ENCODE measurements at places on chromosomes 2 and 18.

DNA sequence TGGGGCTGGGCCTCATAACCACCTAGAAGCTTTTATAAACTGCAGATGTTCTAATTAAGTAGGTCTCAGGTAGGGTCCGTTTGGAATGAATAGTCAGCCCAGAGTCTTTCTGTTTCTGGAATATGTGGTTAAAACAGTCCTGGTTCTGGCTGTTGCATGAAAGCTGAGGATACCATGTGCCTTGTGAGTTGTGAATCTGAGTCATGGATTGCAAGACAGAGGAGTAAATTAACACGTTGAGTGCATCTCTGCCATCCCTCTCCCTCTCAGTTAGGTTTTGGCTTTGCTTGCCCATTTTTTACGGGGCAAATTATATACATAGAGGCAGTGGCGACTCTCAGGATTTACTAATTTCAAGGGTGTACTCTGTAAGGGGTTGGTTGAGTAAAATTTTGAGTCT lies 59.1 kb downstream of the NCK2 start:
- no peak for DNase-seq

DNA sequence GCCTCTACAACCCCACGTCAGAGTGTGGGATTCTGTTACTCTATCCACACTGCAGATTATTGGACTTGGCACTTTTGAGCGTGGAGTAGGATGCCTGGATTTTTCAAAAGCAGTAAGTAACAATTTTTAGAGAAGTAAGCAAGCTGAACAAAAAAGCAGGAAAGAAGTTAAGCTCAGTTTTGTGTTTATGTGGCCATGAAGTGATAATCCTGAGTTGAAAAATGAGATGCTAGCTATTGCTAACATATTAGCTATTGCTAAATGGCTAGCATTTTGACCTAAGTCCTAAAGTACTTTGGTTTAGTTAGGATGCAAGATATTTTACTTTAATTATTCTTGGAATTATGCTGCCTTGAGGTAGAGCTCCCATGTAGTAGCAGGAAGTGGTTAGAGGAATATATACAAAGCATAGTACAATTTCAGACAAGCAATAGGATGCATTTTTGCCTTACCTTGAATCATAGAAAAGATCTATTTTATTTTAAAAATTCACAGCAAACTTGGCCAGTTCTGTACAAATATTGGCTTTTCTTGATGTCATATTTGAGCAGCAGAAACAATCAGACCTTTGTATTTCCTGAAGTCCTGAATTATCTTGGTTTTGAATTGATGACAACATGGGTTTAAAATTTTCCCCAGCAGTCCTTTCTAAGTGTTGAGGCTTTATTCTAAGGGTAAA lies 74.6 kb downstream of the COX7A2L start:
- no peak for DNase-seq

DNA sequence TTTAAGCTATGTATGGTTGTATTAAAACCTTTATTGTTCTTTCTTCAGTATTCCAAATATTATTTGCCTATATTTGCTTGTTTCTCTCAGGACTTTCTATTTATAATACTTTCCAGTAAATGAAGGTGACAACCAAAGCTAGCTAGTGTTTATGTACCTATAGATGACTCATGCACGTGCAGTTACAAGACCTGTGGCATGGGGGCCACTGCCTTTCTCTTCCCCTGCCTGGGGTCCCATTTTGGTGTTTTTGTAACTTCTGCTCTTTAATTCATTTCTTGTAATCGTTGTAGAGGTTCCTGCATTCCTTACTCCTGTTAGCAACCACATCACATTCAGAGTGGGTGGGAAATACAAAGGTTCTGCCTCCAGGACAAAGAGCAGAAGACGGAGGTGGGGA lies 364.6 kb downstream of the PTPRM start:
- DNase-seq: no peak

DNA sequence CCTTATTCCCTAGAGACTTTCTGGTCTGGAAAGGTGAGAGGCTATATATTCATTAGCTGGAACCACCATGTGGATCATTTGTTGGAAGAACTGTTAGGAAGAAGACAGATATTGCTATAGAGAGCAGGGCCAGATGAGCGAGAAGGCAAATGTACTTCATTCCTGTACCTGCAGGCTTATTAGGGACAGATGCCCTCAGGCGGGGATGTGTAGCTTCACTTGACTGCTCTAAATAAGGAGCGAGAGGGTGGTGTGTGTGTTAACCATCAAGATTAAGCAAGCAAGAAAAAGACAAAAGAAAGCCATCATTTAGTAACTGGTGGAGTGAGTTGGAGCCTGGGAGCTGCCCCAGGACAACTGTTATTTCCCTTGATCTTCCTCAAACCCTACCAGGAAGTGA lies 36.4 kb downstream of the NEDD4L start:
- no peak for DNase-seq

DNA sequence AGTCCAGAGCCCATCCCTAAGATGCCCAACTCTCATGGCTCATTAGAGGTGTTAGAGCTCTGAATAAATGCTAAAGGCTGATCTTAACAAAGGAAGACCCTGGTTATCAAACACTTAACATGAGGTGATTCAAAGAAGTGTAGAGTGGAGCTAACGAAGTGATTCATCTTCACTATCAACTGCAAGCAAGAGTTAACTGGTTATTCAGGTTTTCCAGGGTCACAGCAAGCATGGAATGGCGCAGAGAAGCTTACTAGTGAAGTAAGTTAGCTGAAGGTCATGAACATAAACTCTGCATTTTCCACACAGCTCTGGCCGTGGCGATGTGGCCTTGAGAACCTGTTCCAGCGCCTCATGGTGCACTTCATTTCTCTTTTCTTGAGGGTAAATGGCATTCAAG lies 17.0 kb downstream of the RND3 start:
- no peak for DNase-seq

DNA sequence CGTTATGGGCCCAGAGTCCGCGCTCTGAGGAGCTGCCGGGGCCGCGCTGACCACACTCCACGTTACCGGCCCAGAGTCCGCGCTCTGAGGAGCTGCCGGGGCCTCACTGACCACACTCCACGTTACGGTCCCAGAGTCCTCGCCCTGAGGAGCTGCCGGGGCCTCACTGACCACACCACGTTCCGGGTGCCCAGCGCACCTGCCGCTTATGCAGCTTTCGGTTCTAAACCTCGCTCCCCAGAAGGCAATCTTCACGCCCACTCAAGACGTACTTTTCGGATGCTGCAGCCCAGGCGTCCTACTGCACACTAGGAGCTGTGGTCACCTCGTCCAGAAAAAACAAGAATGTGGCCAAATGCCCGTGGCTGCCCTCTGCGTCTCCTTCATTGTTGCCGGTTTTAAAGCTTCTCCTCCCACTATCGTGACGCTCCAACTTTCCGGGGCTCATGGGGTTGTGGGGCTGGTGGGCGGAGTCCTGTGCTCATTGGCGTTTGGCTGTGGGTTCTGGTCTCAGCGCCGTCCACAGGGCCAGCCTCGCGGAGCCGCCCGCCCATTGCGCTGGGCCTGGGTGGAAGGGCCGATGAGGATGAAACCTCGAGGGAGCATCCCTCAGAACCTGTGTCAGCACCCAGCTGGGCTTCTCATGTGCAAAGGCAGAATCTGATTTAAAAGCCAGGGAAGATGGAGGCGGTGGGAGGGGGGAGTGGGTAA lies 11.9 kb downstream of the KCNG2 start:
- DNase-seq: no peak

GRCh38 chr2:69693775-69694450 lies 48.0 kb upstream of the ANXA4 start:
- DNase-seq: peak; percentile 86

GRCh38 chr18:5986257-5986931 lies 91.1 kb upstream of the TMEM200C start:
- no peak for DNase-seq

DNA sequence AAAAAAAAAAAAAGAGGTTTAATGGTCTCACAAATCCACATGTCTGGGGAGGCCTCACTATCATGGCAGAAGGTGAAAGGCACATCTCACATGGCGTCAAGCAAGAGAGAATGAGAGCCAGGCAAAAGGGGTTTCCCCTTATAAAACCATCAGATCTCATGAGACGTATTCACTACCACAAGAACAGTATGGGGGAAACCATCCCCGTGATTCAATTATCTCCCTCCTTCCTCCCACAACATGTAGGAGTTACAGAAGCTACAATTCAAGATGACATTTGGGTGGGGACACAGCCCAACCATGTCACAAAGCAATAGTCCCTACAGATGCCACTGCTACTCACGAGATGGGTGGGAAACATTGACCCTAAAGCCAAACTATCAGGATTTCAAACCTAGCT lies 392.7 kb upstream of the ID2 start:
- DNase-seq: no peak

DNA sequence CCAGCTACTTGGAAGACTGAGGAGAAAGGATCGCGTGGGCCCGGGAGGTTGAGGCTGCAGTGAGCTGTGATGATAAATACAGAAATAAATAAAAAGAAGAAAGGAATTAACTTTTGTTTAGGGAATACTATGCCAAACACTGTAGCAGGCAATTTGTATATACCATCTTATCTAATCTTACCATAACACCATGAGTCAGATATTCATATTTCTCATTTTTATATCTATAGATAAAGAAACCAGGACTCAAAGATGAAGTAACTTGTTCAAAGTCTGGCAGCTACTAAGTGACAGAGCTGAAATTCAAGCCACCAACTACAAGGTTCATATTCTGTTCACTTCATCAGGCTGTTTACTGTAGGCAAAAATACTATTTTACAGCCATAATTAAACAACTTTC lies 119.2 kb upstream of the SLC39A10 start:
- DNase-seq: no peak

- no peak for DNase-seq
Measured at GRCh38 chr2:201939453-201939941, 94.2 kb upstream of the FZD7 start.

DNA sequence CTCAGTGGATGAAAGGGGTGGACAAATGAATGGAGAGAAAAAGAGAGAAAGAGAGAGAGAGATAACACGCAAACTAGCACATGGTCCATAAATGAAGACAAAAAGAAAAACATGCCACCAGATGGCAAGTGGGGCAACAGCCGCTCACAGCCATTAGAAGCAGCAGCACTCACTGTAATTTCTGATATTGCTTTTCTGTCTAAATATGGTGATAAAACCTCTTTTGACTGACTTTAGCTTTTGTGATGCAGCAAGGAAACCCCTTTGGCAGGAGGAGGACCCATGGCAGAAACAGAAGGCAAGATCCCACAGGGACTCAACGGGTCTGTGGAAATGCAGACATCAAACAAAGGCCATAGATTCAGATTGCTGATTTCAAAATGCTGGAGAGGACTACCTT lies 88.0 kb upstream of the CDH20 start:
- DNase-seq: no peak

GRCh38 chr18:24590946-24591345 lies 130.5 kb downstream of the HRH4 start:
- DNase-seq: no peak

GRCh38 chr2:23460228-23460627 lies 75.2 kb downstream of the KLHL29 start:
- DNase-seq: no peak

- DNase-seq: no peak
Measured at GRCh38 chr2:104049981-104050380, 803.9 kb upstream of the POU3F3 start.

- DNase-seq: no peak
Measured at GRCh38 chr2:137969418-137969765, 5.1 kb downstream of the HNMT start.

GRCh38 chr18:3388980-3389379 lies 61.0 kb upstream of the TGIF1 start:
- no peak for DNase-seq

GRCh38 chr2:26453421-26454329 lies 24.2 kb downstream of the OTOF start:
- no peak for DNase-seq

DNA sequence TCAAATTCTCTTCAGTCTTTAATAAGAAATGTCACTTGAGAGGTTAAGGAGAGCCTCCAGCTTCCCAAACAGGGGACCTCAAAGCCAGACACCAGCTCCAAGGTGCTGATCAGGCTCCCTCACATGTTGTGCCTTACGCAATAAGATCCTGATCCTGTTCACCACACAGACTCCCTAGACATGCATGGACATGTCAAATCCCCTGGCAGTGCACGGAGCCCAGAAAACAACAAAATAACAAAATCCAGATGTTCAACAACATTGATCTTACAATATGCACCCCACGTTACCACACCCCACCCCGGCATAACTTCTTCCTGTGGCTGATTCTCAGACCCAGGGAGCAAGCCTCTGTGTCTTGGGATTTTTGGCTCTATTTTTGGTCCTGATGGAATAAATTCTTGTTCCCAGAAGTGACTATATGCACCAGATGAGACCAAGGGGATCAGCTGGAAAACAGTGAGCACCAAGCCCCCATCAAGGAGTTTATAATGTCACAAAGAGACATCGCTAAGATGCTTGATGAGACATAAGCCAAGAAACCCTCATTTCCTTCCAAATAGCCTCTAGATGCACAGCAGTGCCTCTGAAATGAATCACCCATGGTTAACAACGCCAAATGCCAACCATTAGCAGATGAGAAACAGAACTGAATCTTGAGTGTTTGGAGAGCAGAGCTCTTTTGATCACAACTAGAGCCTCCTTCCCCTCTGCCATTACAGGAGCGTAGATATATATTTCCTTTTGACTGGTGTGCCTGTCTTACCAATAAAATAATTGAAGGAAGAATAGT lies 198.2 kb downstream of the PRKCE start:
- DNase-seq: no peak

DNA sequence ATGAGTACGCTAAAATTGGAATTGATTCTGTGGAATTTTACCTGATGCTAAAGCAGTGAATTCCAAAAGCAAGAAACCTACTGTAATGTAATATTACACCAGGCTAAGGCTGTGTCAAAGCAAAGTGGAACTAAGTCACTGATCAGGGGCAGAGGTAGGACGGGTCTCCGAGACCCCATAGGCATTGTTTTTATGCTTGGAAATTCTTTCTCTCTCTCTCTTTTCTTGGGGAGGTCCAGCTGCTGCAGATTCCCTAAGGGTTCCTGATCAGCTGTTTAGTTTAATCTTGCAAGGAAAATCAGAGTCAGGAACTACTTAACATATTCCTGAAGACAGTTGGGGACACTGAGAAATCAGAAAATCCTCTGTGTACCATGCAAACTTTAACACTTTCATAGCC lies 220.2 kb downstream of the SRBD1 start:
- no peak for DNase-seq

GRCh38 chr18:73945130-73945792 lies 202.4 kb downstream of the FBXO15 start:
- no peak for DNase-seq

GRCh38 chr2:239137165-239137897 lies 263.5 kb downstream of the HDAC4 start:
- DNase-seq: no peak

DNA sequence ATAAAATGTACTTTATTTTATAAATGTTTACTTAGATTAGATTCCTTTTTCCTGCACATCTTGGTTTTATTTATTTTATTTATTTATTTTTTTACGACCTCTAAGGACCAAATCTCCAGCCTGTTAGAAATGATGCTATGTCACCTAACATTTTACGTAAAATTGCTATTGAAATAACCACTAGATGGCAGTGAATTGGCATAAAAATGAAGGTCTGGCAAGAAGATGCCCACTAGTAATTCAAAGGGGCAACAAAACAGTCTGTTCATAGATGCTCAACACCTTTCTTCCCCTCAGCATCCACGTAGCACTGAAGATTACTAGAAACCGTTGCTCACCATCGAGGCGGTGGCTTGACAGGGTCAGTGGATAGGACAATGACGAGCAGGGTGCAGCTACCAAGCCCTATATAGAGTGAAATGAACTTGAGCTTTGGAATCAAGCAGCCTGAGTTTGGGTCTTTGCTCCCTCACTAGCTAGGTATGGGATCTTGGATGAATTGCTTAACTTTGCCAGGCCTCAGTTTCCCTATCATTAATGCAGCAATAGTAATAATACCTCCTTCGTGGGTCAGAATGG lies 128.7 kb upstream of the L3MBTL4 start:
- DNase-seq: no peak

- no peak for DNase-seq
Measured at GRCh38 chr2:65320042-65320725, 92.6 kb downstream of the ACTR2 start.
